ENCODE measurements at places on chromosomes 16 and 17. TPM values are rescaled to one million over a fixed set of nuclear protein-coding genes. Genes with fewer than 3 reads are reported as not detected.

The PERCC1 gene
- not detected for total RNA-seq

The SGCA gene
- 76.4 TPM for total RNA-seq

The CRHR1 gene
- not detected for total RNA-seq

The FZD2 gene
- total RNA-seq = 2.8 TPM

The UMOD gene
- not detected for total RNA-seq

The SMCR8 gene
- 12.2 TPM for total RNA-seq

The ODF4 gene
- total RNA-seq = not detected

The TSNAXIP1 gene
- total RNA-seq = 1.7 TPM

The RPL26 gene
- 5,730 TPM for total RNA-seq

The PPP1R27 gene
- total RNA-seq = not detected

The NPIPB6 gene
- total RNA-seq = not detected

The C1QL1 gene
- 0.41 TPM for total RNA-seq

The CHRNE gene
- not detected for total RNA-seq

The DLX3 gene
- total RNA-seq = not detected

The TMEM114 gene
- not detected for total RNA-seq

The WNT9B gene
- not detected for total RNA-seq

The TMEM235 gene
- total RNA-seq = not detected

The MRPL10 gene
- total RNA-seq = 58.5 TPM

The TVP23A gene
- total RNA-seq = not detected

The NTN1 gene
- total RNA-seq = 15.5 TPM

The TBC1D3B gene
- total RNA-seq = 1.1 TPM

The HELZ gene
- 47.2 TPM for total RNA-seq

The CCDC92B gene
- not detected for total RNA-seq

The RAMP2 gene
- total RNA-seq = 20.0 TPM

The C17orf78 gene
- not detected for total RNA-seq

The RARA gene
- 15.8 TPM for total RNA-seq

The MFSD6L gene
- total RNA-seq = not detected

The EVI2B gene
- 17.5 TPM for total RNA-seq

The TLCD1 gene
- total RNA-seq = not detected

The TSC2 gene
- total RNA-seq = 25.0 TPM

The YPEL2 gene
- 31.6 TPM for total RNA-seq

The ZNF48 gene
- 11.1 TPM for total RNA-seq

The TEX19 gene
- not detected for total RNA-seq

Data from sigmoid colon (tissue), 7 donors.